AG08396 (cell line): ENCODE measurements at places on chromosomes 5 and 9.

GRCh38 chr5:134626369-134627014 lies 6.1 kb downstream of the SAR1B start:
- no peak for DNase-seq

GRCh38 chr9:34190996-34191892 lies 12.4 kb downstream of the UBAP1 start:
- no peak for DNase-seq

GRCh38 chr9:101427957-101428655 lies 7.5 kb downstream of the ALDOB start:
- no peak for DNase-seq

DNA sequence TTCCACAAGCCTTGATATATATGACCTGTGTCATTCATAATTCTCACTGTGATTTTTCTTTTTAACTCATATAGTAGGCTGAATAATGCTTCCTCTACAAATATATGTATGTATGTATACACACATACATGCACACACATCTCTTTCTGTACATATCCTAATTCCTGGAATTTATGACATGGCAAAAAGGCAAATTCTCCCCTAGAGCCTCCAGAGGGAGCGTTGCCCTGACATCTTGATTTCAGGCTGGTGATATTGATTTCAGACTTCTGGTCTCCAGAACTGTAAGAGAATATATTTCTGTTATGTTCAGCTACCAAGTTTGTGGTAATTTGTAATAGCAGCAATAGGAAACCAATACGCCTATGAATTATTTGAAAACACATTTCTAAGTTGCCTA lies 166.6 kb upstream of the GAS1 start:
- DNase-seq, result no peak

DNA sequence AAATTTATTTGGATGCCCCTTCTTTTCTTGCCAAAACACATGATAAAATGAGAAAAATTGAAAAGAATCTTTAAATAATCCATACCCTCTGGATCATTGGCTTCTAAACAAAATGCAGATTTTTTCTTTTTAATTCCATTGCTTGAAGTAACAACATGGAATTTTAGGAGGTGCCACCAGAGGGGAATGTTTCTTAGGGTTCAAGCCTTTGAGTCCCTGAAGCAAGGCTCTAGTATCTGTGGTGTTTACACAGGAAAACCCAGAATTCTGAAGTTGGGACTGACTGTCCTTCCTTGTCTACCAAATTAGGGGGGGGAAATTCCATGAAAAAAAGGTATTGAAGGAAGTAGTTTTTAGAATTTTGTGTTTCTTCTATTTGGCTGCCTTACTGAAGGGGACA lies 69.4 kb downstream of the LMNB1 start:
- DNase-seq, result no peak
